ENCODE measurements at places on chromosomes 13 and 19. TPM values are rescaled to one million over a fixed set of nuclear protein-coding genes. Genes with fewer than 3 reads are reported as not detected.

Gene FGF21
- total RNA-seq = not detected

Gene PSG1
- total RNA-seq = 0.15 TPM

Gene FXYD7
- total RNA-seq = 0.36 TPM

Gene GRK1
- 0.04 TPM for total RNA-seq

Gene CDC34
- 94.1 TPM for total RNA-seq

Gene SERP2
- not detected for total RNA-seq

Gene GJA3
- 1.4 TPM for total RNA-seq

Gene LRRC8E
- total RNA-seq = 6.4 TPM

Gene ZNF541
- total RNA-seq = not detected

Gene SHC2
- total RNA-seq = 0.60 TPM

Gene EIF3K
- 656 TPM for total RNA-seq

Gene PSG11
- not detected for total RNA-seq

Gene TPTE2
- not detected for total RNA-seq

Gene BCAM
- total RNA-seq = 63.9 TPM

Gene PDE4A
- total RNA-seq = 4.2 TPM

Gene ZNF154
- total RNA-seq = not detected

Gene MISP
- 86.2 TPM for total RNA-seq

Gene SMIM44
- not detected for total RNA-seq

Gene IFI30
- total RNA-seq = 10.8 TPM

Gene RAB3A
- 0.77 TPM for total RNA-seq

Gene ATP4B
- not detected for total RNA-seq

Gene ZNF560
- not detected for total RNA-seq

Gene KANK2
- 39.2 TPM for total RNA-seq

Gene HSH2D
- total RNA-seq = not detected

Gene JAK3
- 0.19 TPM for total RNA-seq
